ENCODE measurements at places on chromosomes 13 and 19.
A peak's percentile ranks its signal among the peaks of the same experiment; 100 is the strongest.

- no peak for DNase-seq
These were observed 23.5 kb upstream of the SLC15A1 start for GRCh38 chr13:98775844-98776598.

GRCh38 chr13:111247552-111247951, 72.9 kb upstream of the TEX29 start:
- DNase-seq: no peak

DNA sequence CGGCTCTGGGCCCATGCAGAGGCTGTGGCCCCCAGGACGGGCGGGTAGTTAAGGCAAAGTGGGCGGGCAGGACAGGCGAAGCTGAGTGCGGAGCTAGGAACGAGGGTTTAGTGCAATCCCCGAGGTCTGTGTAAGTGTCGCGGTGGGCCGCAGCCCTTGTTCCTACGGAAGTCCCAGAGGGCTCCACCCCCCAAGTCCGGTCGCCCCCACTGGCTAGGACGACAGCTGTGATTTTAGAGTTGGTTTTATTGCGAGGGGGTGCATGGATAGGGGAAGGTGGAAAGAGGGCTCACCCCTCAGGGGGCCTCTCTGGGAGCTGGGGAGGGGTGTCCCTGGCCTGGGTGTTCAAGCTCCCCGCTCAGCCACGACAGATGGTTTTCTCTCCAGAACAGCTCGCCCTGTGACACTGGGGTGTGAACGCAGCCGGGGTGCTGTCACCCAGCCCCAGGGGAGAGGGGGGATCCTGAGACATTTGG, 21.7 kb downstream of the ZBTB7A start:
- DNase-seq: no peak

DNA sequence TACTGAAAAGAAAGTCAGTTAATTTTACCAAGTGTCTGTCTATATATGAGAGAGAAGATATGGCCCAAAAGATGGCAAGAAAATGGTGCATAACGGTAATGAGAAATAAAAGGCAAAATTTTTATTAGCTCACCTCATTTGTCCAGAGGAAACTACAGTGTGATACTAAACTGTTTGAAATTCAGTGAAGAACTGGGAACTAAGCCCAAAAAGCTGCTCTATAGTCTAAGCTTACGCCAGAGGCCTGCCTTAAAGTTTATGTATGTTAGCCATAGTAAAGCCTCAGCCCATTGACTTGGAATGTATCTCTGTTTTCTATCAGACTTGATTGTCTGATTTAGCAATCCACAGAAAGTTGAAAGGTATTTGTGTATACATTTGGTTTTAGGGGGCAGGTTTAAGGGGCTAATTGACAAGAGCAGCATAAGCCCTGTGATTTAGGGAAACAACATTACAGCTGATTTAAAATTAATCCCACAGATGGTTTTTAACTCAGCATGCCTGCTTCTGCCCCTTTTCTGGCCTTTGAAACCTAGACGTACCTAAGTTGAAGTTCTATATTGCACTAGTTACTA, 91.0 kb upstream of the MAB21L1 start:
- DNase-seq: no peak

GRCh38 chr13:106003651-106004050, 531.8 kb downstream of the EFNB2 start:
- no peak for DNase-seq

GRCh38 chr13:43335764-43336163, 312.4 kb downstream of the DNAJC15 start:
- no peak for DNase-seq

DNA sequence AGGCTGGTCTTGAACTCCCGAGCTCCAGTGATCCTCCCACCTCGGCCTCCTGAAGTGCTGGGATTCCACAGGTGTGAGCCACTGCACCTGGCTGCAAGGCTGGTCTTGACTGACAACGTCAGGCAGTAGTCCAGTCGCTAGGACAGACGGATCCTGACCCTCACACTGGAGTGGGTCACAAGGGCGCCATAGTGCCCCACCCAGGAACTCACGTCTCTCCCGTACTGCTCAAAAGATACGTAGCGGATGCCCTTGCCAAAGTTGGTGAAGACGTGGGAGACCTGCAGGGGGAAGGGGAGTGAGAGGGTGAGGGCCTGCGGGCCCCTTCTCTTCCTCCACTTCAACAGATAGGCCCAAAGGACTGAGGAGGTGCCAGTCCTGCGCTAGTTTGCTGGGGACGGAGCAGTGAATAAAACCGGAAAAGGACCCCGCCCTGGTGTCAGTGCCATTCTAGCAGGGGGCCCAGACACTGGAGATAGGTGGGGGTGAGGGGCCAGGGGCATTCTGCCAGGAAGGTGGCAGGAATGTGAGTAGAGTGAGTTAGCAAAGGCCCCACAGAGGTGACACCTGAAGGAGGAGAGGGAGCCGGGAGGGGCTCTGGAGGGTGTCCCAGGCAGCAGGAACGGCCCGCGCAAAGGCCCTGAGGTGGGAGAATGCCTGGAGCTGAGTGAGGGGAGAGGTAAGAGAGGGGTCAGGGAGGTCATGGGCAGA, 11.9 kb downstream of the MRPS12 start:
- DNase-seq: no peak

DNA sequence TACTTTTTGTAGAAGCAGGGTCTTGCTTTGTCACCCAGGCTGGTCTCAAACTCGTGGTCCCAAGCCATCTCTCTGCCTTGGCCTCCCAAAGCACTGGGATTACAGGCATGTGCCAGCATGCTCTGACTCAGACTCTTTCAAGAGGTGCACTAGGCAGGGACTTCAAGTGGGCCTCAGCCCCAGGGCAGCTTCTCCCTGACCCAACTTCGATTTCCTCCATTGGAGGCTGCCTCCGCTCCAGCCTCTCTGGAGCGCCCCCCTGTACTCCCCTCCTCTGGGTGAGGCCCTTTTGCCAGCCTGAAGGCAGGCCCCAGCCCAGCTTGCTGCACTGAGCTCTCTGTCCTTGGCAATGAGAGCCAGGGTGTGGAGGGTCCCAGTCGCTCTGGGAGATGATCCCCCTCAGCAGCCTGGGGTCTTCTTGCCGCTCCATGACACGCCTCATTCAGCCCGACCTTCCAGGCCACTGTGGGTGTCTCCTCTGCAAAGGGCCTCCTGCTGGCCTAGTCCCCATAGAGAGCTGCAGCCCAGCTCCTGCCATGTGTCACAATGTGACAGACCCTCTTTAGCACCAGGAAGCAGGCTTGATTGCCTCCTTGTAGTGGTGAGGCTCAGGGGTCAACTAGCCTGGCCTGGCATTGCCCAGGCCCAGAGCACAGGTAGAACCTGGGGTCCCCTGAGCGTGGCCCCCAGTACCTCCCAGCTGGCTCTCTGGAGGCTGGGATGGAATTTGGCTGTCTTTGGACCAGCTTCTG, 16.4 kb downstream of the CARM1 start:
- DNase-seq: no peak

- DNase-seq: no peak
These were observed 417.1 kb downstream of the PCDH17 start for GRCh38 chr13:58048670-58049069.

DNA sequence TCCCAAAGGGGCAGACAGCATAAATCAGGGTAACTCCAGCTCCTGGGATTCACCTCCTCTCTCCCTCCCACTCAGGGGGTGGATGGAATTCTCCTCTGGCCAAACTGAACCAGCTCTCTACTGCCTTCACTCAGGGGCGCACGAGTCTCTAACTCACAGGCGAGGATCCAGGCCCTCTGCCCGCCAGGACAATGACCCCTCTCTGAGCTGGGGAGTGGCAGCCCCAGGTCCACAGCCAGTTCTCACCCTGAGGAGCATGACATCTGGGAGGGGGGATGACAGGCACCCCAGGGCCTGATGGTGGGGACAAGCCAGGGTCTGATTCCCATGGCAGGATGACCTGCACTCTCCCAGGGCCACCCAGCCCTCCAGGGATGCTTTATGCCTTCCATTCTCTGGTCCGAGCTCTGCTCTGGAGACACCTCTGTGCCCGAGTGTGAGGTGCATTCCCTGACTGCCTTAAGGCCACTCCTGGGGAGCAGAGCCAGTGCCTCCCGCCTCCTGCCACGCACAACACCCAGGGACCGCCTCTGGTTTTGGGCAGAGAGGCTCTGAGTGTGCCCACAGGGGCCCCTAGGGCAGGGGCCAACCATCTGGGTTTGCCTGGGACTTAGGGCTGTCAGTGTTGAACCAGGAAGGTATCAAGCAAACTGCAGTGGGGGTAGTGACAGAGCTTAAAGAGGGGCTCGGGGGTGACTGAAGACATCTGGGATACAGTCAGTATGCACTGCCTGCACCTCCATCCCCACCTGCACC, 66.2 kb downstream of the GNG7 start:
- DNase-seq: no peak

- DNase-seq: no peak
These were observed 56.2 kb upstream of the GPR183 start for GRCh38 chr13:99363391-99363790.

DNA sequence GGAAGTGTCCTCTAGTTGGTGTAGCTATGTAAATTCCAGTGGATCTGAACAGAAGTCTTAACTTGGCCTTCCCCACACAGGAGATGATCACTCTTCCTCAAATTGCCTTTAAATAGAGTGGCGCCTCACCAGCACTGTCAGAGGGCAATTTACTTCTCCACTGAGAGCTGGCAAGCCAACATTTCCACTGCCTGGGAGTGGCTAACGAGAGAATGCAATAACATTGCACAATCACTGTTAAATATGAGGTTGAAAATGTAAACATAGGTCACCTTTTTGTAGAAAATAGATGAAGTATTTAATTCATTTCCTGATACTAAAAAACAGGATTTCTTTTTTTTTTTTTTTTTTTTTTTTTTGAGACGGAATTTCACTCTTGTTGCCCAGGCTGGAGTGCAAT, 55.4 kb upstream of the UBL3 start:
- no peak for DNase-seq

- DNase-seq: no peak
These were observed 36.8 kb downstream of the ACTN4 start for GRCh38 chr19:38684078-38684861.

DNA sequence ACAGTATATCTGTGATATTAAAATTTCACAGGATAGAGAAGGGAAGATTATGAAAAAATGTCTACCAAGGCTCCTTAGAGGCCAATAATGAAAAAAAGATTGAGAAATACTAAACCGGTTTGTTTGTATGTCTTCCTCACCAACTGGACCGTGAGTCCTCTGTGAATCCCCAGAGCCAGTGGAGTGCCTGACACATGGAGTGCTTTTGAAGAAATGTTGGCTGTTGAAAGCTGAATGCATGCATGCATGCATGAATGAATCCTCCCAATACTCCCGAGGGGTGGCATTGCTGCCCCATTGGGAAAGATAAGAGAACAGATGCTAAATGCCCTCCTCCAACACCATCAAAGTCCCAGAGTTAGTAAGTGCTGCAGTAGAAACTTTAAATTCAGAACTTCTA, 152.7 kb upstream of the SERP2 start:
- DNase-seq: no peak

GRCh38 chr19:5397804-5398692, 57.2 kb upstream of the ZNRF4 start:
- no peak for DNase-seq

DNA sequence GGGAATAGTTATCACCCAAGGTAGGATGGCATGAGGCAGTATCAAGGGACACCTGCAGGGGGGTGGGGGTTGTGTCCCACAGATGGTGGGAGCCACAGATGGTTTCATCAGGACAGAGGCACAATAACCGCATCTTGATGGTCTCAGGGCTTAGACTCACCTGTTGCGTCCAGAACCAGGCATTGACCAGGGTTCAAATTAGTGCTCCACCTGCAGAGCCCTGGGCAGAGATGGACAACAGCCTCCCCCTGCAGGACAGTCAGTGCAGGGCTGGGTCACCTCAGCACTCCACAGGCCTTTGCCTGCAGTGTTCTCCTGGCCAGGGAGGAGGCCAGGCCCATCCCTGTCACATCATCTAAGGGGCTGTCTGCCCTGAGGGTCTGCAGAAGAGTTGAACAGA, 14.5 kb upstream of the CEACAM1 start:
- no peak for DNase-seq

GRCh38 chr13:94674609-94675348, 37.6 kb downstream of the SOX21 start:
- DNase-seq: peak; percentile 73

DNA sequence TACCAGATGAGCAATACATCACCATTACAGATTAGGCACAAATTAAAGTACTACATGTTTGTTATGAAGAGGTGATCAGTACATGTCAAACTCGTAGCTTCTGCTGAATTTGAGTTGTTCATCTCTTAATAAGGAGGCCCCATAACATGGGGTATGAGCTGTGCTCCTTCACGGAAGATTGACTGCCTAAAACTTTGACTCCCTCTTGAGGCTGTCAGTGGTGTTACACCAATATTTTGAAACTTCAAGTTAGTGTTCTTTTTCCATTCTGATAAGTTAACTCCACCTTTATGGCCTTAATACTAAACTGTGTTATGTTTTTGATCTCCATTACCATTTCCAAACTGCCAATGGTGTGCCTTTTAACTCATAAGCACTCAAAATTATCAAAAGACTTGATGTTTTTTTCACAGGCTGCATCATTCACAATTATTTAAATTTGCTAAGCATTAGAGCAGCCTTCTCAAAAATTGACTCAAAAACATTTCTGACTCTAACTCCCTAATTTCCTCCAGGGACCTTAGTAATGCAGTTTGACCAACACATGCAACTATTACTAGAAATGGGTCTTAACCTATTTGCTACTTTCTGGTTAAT, 1591.5 kb downstream of the PCDH9 start:
- DNase-seq: peak; percentile 9

- peak; percentile 79 for DNase-seq
These were observed 904 bp upstream of the SOX1 start for GRCh38 chr13:112065867-112066623.

DNA sequence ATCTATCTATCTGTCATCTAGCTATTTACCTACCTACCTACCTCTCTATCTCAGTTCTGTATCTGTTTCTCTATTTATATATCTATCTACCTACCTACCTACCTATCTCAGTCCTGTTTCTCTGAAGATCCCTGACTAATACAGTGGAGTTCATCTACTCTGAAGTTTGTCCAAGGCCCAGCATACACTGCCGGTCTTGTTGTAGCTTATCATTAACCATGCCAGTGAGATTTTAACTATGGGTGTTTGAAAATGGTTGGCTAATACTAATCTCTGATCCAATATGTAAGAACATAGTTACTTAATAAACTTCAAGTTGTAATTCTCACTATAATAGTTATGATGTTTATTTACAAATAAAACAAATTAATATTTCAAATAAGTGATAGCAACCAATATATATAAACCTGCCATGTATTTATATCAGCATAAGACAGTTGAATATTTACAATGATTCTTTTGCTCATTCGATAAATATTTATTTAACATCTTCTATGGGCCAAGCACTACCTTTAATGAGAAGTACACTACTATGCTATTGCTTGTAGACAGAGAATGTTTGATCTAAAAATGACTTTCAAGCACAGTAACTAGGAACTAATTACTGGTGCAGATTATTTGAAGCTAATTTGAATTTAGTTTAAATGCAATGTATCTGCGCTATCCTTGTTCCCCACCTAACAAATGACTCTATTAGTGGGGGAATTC, 242.1 kb downstream of the KLF5 start:
- no peak for DNase-seq

GRCh38 chr13:40517486-40518480, 148.7 kb downstream of the FOXO1 start:
- no peak for DNase-seq
